ENCODE measurements at places on chromosomes 6 and 20.

DNA sequence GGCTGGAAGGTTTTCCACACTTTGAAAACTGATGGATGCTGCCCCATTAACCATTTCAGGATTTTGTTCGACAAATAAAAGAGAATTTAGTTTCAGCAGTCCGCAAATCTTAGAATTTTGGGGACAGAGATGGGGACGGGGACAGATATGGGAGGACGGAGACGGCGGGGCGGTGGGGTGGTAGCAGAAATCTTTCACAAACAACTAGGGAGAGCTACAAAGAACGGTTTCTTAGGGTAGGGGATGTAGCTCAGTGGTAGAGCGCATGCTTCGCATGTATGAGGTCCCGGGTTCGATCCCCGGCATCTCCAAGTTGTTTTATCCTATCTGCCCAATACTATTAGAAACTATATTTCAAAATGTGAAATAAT, 15.1 kb downstream of the HMGN4 start:
- peak; percentile 75 for DNase-seq

GRCh38 chr20:47317127-47317895, 39.2 kb downstream of the ZMYND8 start:
- peak; percentile 53 for DNase-seq

- DNase-seq, result no peak
Measured at GRCh38 chr20:30816182-30816645, 441.2 kb upstream of the DEFB115 start.

GRCh38 chr6:31538805-31539400, 2.9 kb downstream of the DDX39B start:
- DNase-seq, result no peak

GRCh38 chr6:159933077-159933476, 35.8 kb upstream of the IGF2R start:
- DNase-seq, result no peak

GRCh38 chr20:641516-641875, 11.5 kb downstream of the SRXN1 start:
- no peak for DNase-seq

DNA sequence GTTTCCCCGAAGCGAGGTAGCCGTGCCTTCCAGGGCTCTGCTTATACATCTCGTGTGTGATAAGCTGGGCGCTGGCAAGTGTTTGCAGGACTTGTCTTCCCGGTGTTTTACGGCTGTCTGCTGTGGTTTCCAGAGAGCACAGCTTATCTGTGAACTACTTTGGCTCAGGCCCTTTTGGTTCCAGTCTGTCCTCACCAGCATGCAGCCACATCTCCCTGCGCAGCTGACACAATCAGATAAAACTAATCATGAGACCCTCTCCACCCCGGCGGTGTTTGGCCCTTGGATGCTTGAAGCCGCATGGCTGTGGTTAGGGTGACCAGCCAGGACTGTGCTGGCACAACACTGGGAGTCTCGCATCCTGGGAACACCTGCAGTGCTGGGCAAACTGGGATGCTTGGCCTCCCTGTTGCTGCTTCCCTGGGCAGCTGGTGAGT, 241.8 kb upstream of the FOXQ1 start:
- DNase-seq, result no peak

DNA sequence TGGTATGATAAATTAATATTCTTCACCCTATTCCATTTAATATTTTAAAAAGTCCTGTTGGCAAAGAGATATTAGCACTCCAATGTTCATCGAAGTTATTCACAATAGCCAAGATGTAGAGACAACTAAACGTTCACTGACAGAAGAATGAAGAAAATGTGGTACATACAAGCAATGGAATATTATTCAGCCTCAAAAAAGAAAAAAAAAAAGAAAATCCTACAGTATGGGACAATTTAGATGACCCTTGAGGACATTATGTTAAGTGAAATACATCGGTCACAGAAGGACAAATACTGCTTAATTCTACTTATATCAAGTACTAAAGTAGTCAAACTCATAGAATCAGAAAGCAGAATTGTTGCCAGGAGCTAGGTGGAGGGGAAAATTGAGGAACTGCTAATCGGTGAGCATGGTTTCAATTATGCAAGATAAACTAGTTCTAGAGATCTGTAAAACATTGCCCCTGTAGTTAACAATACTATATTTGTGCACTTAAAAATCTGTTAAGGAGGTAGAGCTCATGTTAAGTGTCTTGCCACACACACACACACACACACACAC, 4.7 kb downstream of the GCLC start:
- DNase-seq, result no peak

Measured in activated T-cell treated with anti-CD3 and anti-CD28 coated beads for 24 hours (primary cell).